ENCODE measurements at places on chromosomes 6 and 20.

DNA sequence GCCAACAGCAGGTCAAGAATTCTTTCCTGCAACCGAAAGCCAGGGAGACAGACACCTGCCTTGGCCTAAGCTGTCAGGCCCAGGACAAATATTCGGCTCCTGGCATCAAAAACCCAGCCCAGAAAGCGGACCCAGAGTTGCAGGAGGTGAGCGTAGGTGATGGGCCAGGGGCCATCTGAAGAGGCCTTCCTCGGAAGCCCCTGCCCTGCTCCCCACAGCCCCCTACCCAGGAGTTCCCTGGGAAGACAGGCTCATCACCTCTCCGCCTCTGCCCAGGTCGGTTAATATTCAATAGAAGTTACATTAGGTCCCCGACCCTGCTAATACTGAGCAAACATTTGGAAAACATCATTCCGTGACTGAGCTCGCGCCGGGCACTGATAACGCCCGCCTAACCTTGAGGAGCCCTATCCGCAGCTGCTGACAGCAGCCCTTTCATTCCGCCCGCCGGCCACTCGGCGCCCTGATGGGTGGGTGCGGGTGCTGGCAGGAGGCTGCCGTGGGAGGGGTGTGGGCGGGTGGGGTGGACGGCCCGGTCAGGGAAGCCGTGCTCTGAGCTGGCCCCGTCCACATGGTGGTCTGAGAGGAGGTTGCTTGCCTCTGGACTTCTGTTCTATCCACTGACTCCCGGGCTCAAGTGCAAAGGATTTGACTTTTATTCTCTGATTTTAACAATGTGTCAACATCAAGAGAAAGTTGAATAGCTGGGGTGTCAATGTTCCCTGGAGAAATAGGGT is 55.7 kb downstream of the HNF4A start:
- no peak for DNase-seq

GRCh38 chr20:56801971-56802755 is 173.1 kb downstream of the TFAP2C start:
- no peak for DNase-seq

- DNase-seq: no peak
Measured at GRCh38 chr20:3307725-3308124, 68.7 kb upstream of the SLC4A11 start.

GRCh38 chr6:149440735-149441671 is 40.9 kb downstream of the SUMO4 start:
- no peak for DNase-seq

DNA sequence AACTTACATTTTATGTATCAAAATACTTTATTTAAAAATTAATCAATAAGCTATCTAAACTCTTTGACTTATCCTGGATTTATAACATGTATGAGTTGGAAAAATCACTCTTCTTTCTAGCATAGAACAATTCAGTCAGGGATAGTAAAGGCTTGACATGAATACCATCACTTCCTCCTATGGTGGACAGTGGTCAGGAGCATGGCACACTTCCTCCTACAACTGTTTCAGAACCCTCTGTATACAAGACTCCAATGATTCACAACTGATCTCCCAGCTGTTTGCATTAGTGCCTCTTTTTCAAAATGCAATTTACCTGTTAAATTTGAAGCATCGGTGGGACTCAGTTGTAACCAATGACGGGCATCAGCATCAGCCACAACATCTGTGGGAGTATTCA is 129.7 kb downstream of the RALGAPA2 start:
- no peak for DNase-seq

GRCh38 chr6:159267165-159267564 is 98.0 kb downstream of the FNDC1 start:
- DNase-seq: no peak

DNA sequence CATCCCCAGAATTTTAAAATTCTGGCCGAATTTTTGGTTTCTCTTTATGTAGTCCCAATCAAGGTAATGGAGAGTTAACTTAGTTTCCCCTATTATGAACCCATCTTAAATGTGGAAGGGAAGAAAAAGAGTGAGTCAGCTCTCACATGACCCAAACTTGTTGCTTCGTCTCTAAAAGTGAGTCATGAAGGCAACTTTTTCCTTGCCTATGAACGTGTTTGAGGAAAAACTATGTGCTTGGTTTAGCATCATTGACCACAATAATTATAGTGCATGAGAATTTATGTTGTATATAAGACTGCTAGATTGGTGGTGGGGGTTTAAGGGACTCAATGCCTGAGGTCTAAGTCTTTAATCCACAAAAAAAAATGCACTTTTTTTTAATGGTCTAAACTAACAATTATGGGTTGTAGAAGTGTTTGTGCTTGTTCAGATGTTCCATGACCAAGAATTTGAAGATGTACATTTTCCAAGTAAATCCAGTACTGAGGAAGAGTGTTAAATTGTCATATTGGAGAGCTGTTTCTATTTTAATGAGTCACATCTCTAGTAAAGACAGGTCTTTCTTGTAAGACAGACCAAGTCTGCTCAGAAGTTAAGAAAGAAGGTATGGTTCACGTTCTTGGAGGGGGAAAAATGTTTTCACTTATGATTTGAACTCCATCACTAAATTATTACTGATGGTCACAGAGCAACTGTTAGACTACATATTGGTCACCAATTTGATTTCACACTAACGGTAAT is 409.9 kb upstream of the MARCKS start:
- DNase-seq: no peak

DNA sequence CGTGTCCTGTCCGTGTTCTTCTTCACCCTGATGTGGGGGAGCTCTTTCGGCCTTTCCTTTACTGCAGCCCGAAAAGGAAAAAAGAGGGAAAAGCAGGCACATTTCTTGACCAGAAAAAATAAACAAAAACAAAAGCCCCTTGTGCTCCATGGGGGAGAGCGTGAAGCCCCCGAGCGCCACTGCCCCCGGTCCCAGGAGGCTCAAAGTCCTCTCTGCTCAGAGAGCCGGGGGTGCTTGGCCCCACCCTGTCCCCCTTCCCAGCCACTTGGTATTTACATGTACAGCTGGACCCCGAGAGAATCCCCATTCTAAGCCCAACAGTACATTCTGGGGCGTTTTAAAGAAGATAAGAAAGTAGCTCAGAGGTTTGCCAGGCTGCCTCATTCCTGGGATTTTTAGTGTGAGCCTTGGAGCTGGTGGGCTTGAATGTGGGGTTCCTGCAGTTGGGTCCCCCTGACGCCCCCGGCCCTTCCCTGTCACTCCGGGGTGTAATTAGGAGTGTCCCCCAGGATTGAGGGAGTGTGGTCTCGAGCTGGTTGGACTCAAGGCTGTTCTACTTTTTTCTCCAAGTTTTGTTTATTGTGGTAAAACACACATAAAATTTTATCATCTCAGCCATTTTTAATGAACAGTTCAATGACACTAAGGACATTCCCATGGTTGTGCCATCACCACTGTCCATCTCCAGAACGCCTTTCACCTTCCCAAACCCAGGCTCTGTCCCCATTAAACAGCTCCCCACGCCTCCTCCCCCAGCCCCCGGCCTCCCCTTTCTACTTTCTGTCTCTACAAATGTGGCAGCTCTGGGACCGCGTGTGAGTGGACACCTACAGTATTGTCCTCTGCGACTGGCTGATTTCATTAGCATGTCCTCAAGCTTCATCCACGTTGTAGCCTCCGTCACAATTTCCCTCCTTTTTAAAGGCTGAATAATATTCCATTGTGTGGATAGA is 55.7 kb upstream of the BHLHE23 start:
- no peak for DNase-seq

GRCh38 chr6:40671694-40672050 is 84.5 kb upstream of the LRFN2 start:
- DNase-seq: no peak

GRCh38 chr6:145714731-145715130 is 20.6 kb downstream of the EPM2A start:
- DNase-seq: no peak

GRCh38 chr6:158669145-158670035 is 19.5 kb downstream of the SYTL3 start:
- no peak for DNase-seq

- no peak for DNase-seq
Measured at GRCh38 chr6:3805448-3806123, 43.6 kb upstream of the FAM50B start.

- DNase-seq: no peak
Measured at GRCh38 chr20:2338411-2339066, 42.2 kb upstream of the TGM6 start.

DNA sequence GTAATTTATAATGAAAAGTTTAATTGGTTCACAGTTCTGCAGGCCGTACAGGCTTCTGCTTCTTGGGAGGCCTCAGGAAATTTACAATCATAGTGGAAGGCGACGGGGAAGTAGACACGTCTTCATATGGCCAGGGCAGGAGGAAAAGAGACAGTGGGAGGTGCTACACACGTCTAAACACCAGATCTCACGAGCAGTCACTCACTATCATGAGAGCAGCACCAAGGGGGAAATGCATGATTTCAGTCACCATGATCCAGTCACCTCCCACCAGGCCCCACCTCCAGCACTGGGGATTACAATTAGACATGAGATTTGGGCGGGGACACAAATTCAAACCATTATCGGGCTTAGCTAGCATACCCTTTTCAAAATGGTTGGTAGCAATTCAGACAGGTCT is 41.2 kb downstream of the EIF2S2 start:
- no peak for DNase-seq

GRCh38 chr20:9488063-9488462 is 26.3 kb upstream of the LAMP5 start:
- no peak for DNase-seq

- no peak for DNase-seq
Measured at GRCh38 chr6:82415820-82416219, 52.2 kb downstream of the TPBG start.

GRCh38 chr20:51463998-51464397 is 78.5 kb downstream of the NFATC2 start:
- no peak for DNase-seq

Measured in stimulated activated CD4-positive, alpha-beta T cell treated with anti-CD3 and anti-CD28 coated beads, Interleukin-12 subunit alpha, Interleukin-12 subunit beta, amount 100 ng/mL, for 4 hours (primary cell).